ENCODE measurements at places on chromosomes 5 and 9.

DNA sequence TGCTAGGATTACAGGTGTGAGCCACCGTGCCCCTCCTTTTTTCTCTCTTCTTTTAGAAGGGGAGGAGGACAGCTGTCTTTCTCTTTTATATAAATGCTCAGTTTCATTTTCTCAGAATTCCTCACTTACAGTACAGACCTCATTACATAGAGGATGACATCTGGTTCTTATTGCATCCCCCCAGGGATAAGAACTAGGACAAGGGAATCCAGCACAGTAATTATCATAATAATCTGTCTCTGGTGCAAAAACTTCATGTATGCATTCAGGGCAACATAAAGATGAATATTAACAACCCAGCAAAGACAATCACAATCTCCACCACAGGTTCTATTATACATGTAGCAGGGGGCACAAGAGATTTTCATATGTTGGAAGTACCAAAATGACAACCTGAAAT is 5.1 kb downstream of the SPZ1 start:
- no peak for DNase-seq

GRCh38 chr9:89065921-89066320 is 74.7 kb downstream of the S1PR3 start:
- no peak for DNase-seq

GRCh38 chr9:99105152-99106043 is 485 bp downstream of the TGFBR1 start:
- DNase-seq: peak; percentile 83

- DNase-seq: no peak
Measured at GRCh38 chr9:16688814-16689213, 181.7 kb downstream of the BNC2 start.

DNA sequence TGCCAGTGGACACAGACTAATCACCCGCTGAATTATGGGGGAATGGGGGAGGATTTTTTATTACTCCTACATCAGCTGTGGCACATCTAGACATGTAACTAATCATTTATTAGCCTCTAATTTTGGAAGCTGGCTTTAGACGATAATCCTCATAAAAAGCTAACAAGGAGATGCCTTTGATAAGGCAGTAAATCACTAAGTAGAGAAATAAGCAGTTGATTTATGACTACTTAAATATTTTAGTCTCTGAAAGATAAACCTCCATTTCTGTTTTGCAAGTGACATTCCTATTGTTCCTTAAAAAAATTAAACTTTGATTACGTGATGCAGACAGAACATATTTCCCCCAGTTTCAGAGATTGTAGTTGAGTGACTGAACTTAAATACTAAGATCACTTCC is 206.4 kb upstream of the CDKN2B start:
- no peak for DNase-seq

DNA sequence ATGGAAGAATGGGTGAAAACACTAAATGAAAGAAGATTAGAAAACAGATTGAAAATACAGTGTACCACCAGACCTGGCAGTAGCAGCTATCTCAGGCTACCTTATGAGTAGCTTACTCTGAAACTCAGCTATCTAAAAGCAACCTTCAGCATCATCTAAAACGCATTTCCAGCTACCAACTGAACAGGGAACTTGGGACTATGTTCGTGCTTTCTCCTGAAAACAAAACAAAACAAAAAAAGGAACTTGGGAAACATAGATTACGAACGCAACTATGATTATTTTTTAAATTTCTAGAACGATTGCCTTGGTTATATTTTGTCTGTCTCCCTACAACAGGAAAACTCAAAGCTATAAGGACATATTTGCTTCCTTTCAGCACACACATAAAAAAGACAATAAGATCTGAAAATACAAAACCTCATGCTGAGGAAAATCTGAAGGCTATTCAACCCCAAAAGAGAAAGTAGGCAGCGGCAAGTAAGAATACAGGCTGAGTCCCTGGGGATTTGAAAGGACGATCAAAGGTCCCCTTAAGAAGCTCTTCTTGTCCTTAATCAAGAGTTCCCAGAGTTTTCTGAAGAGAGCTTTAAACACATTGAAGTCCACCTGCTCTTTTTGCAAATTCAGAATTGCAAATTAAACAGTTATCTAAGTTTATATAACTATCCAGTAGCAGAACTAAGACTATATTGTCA is 53.4 kb downstream of the OR2K2 start:
- DNase-seq: no peak

DNA sequence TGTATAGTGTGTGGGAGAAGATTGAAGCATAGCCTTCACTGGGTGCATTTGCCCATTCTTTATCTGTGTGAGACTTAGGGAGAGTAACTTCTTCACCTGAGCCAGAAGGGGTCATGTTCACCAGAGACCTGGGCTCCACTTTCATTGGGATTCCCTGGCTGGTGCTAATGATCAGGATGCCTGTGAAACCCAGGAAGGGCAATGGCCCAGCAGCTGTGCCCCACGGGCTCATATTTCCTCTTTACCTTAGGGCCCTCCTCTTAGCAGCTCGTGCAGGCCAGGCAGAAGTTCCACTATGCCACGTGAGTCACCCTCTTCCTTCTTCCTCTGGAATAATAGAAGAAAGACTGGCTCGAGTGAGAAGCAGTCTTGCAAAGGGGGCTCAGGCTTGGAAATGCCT is 5.0 kb downstream of the PPARGC1B start:
- DNase-seq: no peak

DNA sequence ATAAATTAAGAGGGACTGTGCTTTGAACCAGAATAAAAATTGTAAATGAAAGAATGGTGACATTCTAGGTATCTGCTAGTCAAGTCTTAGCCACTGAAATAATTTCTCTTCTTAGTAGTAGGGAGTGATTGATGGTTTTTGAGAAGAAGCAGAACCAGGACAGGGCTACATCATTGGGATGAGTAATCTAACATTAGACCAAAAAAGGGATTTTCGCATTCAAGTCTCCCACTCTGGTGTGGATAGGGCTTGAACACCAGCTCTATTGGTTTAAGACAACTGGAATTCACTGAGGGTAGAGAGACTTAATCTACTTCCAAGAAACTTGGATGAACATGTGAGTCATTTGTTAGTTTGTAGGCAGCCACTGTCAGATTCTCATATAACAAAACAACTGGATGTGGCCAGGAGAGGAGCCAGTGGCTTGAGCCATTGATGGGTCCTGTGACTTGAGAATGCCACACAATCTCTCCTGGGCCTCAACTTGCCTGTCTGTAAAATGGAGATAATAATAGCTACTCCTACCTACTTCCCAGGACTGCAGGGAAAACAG is 16.6 kb downstream of the FAT2 start:
- DNase-seq: no peak

GRCh38 chr5:43839218-43839617 is 236.2 kb downstream of the NNT start:
- no peak for DNase-seq

DNA sequence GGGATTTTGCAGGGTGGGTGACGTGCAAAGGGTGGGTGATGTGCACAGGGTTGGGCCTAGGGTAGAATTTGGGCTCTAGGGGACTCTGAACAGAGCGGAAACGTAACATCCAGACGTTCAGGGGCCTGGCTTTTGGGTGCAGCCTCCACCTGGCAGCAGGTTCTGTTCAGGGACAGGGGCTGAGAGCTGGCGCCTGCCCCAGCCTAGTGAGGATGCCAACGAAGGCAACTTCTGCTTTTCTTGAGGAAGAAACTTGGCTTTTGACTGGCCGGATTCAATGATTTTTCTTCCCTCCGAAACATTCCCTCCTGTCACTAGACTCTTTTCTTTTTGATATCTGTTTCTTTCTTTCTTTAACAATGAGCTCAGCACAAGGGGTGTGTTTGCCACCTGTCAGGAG is 38.6 kb upstream of the SLC6A19 start:
- DNase-seq: no peak

GRCh38 chr5:19853616-19854240 is 134.3 kb downstream of the CDH18 start:
- DNase-seq: no peak

DNA sequence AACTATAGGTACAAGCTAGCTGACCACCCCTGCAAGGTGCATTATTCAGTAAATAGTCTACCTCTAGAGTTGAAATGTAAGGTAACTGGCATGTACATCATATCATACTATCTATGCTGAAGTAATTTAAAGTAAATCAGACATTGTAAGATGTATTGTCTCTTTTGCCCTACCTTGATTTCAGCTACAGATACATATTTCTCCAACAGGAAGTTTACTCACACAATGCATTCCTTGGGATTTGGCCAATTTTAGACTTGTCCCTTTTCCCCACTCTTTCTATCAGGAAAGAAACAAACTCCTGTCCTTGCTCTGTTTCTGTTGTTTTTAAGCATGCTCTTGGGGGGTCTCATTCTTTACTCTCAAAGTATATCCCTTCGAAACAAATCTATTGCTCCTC is 58.5 kb upstream of the TSLP start:
- no peak for DNase-seq

- DNase-seq: peak; percentile 84
Measured at GRCh38 chr9:134492281-134492691, 149.3 kb upstream of the COL5A1 start.

DNA sequence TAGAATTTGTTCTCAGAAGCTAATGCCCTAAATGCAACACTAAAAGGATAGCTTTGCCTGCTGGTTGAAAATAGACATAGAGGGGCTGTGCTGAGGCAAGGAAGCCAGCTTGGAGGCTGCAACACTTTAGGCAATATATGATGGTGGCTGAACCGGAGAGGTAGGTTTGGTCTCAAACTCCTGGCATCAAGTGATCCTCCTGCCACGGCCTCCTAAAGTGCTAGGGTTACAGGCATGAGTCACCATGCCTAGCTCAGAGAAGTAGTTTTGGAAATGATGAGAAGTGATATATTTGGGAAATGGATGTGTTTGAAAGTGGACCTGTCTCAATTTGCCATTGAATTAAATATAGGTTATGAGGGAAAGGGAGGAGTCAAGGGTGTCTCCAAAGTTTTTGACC is 10.0 kb downstream of the DUSP1 start:
- no peak for DNase-seq

GRCh38 chr5:179618923-179619554 is 4.4 kb downstream of the HNRNPH1 start:
- DNase-seq: no peak

DNA sequence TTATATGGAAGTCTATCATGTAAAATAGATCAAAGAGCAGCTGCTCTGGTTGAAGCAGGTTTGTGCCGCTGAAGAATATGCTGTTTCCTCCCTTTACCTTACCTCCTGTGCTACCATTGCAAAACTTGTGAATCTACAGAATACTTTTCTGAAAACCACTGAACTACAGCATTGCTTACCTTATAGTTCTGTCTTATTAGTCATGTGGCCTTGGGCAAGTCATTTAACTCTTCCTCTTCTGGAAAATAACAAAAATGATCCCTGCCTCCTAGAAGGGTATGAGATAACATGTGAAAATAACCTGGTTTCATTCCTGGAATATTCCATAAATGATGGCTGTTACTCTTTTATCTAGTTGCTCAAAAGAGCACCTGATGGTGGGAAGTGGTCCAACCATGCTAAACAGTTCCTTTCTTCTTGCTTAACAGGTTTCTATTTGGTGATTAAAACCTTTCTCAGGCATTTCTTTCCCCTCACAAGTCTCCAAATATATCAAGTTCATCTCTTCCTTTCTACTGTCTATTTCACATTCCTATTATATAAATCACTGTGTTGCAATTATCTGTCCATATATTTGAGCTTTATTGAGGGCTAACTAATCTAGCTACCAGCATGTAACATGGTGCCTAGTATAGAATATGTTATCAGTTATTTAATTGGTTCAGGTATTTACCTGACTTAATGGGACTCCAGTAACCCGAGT is 15.0 kb downstream of the TRIM32 start:
- no peak for DNase-seq

DNA sequence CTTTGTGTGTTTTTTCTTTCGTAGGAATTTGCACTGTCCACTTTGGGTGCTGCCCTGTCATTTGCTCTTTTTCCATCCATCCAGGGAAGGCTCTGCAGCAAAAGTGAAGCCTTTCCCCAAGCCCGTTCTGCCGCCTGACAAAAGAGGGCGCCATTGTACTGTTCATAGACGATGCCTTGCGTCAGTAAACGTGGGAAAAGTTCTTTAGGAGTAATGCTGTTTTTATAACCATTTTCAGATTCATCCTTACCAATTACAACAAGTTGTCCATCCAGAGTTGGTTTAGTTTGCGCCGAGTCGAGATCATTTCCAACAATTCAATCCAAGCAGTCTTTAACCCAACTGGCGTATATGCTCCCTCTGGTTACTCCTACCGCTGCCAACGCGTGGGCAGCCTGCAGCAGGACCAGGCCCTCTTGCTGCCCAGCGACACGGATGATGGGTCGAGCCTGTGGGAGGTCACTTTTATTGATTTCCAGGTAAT is 34.3 kb upstream of the RPS23 start:
- DNase-seq: peak; percentile 76

GRCh38 chr9:22146604-22147003 is 137.5 kb upstream of the CDKN2B start:
- no peak for DNase-seq

DNA sequence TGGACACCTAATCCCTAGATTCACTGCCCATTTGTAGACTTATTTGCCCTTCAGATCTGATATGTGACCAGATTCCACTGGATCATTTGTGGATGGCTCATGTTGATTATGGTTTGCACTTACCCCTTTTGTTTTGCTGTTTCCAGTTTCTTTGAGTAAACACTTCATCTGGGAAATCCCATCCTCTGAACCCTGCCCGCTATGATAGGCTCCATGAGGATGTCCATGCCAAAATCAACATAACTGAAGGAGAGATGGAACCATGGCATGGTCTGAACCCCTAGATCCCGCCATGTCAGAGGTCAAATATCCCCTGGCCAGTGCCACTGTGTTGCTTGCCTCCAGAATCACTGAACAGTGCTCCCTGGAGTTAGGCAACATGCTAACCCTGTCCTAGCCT is 11.7 kb upstream of the FEM1C start:
- DNase-seq: no peak

GRCh38 chr5:159777049-159777660 is 139.1 kb upstream of the ADRA1B start:
- DNase-seq: no peak

GRCh38 chr5:79301046-79301712 is 65.2 kb downstream of the JMY start:
- DNase-seq: no peak

DNA sequence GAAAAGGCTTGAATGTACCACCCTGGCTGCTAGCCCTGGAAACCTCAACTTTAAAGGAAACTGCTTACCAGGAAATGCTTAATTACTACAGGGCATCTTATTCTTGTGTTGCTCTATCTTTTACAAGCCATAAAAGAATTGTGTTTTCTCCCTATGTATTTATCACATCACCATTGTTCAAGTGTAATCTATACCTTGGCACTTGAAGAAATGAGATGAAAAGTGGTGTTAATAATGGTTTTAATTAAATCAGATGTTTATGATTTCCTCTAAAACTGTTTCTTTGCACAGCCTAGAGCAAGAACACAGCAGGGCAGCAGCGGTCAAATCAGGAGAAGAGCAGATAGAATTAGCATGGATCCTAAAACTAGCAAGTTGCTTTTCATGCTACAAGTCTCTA is 131.8 kb upstream of the RGMB start:
- DNase-seq: no peak

GRCh38 chr9:72127753-72128152 is 21.5 kb upstream of the GDA start:
- no peak for DNase-seq

GRCh38 chr5:149794041-149794440 is 63.9 kb downstream of the PPARGC1B start:
- no peak for DNase-seq
